Endothelial cell of umbilical vein (primary cell): ENCODE measurements at places on chromosomes 16 and 17.

- no peak for DNase-seq
Measured at GRCh38 chr16:63568164-63568563, 1531.9 kb upstream of the CDH8 start.

- DNase-seq = no peak
Measured at GRCh38 chr16:85377388-85378144, 235.6 kb upstream of the GSE1 start.

- no peak for DNase-seq
Measured at GRCh38 chr17:82397449-82398335, 20.5 kb upstream of the HEXD start.

DNA sequence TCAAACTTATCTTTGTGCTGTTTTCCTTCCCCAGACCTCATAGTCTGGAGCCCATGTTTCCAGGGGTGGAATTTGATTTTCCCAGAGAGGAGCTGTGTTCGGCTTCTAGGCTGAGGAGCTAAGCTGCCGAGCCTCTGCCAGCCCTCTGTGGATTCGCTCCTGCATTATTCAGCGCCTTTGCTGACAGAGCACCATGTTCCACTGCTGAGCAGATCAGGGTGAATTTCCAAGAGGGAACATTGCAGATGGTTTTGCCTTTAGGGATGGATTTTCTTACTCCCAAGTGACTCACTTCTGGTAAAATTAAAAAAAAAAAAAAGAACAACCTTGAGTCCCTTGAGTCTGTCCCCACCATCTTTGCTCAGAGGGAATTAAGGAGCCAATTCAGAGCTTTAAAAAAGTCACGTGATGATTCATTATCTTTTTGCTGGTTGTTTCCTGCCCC, 229.5 kb downstream of the PRKCA start:
- DNase-seq = no peak

GRCh38 chr17:78764871-78765270, 17.2 kb downstream of the CYTH1 start:
- DNase-seq = no peak

- DNase-seq = no peak
Measured at GRCh38 chr17:59154292-59154720, 680 bp downstream of the SKA2 start.

GRCh38 chr16:24511174-24511573, 28.2 kb upstream of the RBBP6 start:
- DNase-seq = no peak
